ENCODE measurements at places on chromosomes 7 and 10.

DNA sequence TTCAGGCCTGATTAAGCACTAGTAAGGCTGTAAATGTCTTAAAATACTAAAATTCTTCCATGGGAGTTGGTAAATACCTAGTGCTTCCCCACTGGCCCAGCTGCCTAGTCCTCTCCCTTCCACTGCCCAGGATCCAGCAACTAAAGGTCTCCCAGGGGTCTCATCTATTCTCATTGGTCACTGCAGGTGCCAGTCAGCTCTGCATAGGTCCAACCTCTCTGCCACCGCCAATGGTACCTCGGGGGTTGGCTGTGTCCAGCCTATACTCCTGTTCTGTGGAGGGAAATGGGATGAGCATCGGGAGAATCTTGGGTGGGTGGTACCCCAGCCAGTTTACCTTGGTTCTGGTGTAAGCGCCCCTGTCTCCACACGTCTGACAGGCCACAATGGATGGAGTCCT lies 6.1 kb upstream of the CREB5 start:
- no peak for DNase-seq

- DNase-seq: no peak
These were observed 2.0 kb downstream of the ARL4A start for GRCh38 chr7:12689451-12689850.

- DNase-seq: peak; percentile 29
These were observed 97.8 kb downstream of the ELAPOR2 start for GRCh38 chr7:86961686-86962085.

- DNase-seq: no peak
These were observed 111.6 kb upstream of the GATA3 start for GRCh38 chr10:7942859-7943258.

DNA sequence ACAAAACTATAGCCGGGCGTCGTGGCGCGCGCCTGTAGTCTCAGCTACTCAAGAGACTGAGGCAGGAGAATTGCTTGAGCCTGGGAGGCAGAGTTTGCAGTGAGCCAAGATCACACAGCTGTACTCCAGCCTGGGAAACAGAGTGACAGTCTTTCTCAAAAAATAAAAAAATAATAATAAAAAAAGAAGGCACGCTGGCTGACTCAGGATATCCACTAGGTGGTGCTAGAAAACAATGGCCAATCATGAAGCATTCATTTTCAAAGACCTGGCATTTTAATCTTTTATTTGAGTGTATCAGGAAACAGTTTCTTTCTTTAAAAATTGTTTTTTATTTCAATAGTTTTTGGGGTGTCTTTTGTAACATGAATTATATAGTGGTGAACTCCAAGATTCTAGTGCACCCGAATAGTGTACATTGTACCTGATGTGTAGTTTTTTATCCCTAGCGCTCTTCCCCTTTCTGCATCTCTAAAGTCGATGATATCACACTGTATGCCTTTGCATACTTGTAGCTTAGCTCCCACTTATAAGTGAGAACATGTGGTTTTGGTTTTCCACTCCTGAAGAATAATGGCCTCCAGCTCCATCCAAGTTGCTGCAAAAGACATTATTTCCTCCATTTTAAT lies 88.6 kb downstream of the LYZL1 start:
- peak; percentile 60 for DNase-seq

- peak; percentile 58 for DNase-seq
These were observed 139.3 kb upstream of the KLF6 start for GRCh38 chr10:3924344-3924743.

GRCh38 chr7:36969376-36969775 lies 245.1 kb upstream of the AOAH start:
- no peak for DNase-seq

DNA sequence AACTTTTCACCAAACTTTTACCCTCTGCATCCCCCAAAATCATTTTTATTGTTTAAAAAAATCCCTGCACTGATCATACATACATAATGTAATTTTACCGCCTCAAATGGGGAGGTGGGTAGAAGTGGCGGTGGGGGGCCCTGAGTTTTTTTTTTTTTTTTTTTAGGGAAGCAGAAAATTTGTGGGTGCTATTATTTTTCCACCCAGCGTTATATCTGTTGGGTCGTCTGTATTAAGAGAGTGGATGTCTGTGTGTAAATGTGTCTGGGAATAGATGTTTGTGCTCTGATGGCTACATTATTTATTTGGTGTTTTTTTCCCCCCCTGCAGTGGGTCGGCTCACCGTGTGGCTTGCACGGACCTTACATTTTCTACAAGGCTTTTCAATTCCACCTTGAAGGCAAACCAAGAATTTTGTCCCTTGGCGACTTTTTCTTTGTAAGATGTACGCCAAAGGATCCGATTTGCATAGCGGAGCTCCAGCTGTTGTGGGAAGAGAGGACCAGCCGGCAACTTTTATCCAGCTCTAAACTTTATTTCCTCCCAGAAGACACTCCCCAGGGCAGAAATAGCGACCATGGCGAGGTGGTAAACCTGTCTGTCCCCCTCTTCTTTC lies 438 bp downstream of the ARID5B start:
- peak; percentile 54 for DNase-seq

GRCh38 chr10:95314192-95314918 lies 23.6 kb upstream of the PDLIM1 start:
- no peak for DNase-seq

DNA sequence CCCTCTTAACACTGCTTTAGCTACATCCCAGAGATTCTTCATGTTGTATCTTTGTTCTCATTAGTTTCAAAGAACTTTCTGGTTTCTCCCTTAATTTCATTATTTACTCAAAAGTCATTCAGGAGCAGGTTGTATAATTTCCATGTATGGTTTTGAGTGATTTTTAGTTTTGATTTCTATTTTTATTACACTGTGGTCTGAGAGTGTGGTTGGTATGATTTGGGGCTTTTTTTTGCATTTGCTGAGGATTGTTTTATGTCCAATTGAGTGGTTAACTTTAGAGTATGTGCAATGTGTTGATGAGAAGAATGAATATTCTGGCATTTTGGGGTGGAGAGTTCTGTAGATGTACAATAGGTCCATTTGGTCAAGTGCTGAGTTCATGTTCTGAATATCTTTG lies 37.9 kb upstream of the CAPZA2 start:
- DNase-seq: no peak

- peak; percentile 48 for DNase-seq
These were observed 315.9 kb upstream of the SEMA3A start for GRCh38 chr7:84510505-84510904.
